ENCODE measurements at places on chromosomes 1 and 21. TPM values are rescaled to one million over a fixed set of nuclear protein-coding genes. Genes with fewer than 3 reads are reported as not detected.

DNA sequence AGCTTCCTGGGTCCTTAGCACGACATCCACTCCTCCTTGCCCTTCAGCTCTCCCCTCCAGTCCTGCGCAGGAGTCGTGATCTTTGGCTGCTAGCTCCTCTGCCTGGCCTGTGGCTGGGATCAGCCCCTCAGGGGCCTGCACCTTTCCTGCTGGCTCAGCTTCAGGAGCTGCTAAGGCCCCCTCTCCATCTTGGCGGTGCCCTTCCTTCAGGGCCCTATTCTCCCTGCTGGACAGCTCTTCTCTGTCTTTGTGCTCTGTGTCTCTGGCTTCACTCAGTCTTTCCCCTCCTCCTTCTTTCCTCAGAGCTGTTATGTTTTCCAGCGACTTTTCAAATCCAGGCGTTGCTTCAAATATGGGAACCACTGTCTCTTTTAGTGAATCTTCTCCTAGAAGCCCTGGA is 59.5 kb upstream of the LRRC53 start:
- DNase-seq: no peak

- DNase-seq: no peak
These were observed 10.5 kb upstream of the CNTN2 start for GRCh38 chr1:205032508-205032907.

GRCh38 chr1:218904416-218904815 is 269.3 kb upstream of the LYPLAL1 start:
- no peak for DNase-seq

SLAMF7 gene
- total RNA-seq: 0.16 TPM

DNA sequence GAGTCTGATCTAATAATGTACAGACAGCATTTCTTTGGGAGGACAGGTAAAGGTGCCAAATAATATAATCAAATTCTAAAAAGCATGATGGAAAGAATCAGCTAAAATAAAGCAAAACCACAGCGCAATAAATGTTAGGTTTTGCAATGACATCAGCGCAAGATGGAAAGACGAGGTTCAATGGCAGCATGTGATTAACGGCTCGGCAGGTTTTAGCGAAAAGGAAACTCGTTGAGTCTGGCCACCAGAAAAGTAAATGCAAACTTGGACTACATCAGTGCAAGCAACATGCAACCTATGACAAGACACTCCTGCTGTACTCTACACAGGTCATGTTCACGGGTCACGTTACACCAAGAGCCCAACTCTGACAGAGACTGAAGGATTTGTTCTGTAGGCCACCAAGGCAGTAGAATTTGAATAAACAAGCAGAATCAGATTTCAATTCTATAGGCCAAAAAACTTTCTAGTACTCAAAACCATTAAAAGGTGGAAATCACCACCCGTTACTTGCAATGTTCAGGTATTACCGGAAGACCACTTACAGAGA is 4.5 kb downstream of the SIPA1L2 start:
- no peak for DNase-seq

- no peak for DNase-seq
These were observed 16.8 kb downstream of the UCK2 start for GRCh38 chr1:165844114-165844798.

SPRR1A gene
- total RNA-seq: not detected

DNA sequence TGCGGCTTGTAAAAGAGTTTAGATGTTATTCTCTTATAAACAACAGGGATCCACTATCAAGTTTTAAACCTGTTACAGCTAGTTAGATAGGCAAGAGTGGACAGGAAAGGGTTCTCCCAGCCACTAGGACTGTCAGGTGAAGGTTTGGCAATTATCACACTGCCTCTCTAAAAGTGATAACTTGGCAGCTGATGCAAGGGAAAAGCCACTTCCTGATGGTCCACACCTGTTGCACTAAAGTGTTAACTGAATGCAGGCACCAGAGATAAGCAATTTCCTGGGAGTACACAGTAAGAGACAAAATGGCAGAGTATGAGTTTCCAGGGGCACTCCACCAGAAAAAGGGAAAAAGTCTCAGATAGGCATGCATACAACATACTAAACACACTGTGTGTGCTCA is 99.4 kb downstream of the VAV3 start:
- DNase-seq: no peak

GRCh38 chr21:42027822-42028765 is 17.9 kb upstream of the ZBTB21 start:
- DNase-seq: no peak

COL6A2 gene
- 191 TPM for total RNA-seq

DNA sequence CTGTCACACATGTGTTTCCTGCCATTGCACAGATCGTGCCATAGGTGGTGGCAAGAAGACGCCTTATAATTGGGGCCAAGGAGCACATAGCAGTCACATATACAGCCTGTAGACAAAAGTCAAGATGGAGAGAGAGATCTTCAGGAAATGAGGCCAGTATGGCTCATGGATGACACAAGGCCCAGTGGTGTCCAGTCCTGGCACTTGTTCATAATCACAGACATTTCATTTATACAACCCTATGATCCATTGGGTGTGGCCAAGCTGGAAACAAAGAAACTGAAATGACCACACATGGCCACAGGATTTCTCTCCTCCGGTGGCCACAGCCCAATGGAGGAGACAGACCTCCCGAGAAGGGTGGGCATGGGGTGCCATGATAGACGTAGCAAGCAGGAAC is 78.5 kb upstream of the KAZN start:
- DNase-seq: no peak

GRCh38 chr1:1337793-1338147 is 6.7 kb downstream of the TAS1R3 start:
- DNase-seq: no peak

GRCh38 chr1:206112600-206113301 is 4.4 kb downstream of the AVPR1B start:
- no peak for DNase-seq

- DNase-seq: no peak
These were observed 20.9 kb upstream of the RGS13 start for GRCh38 chr1:192615055-192615454.

LAMTOR2 gene
- 64.4 TPM for total RNA-seq

- no peak for DNase-seq
These were observed 39.0 kb upstream of the MYSM1 start for GRCh38 chr1:58738876-58739275.
